ENCODE measurements at places on chromosomes 16 and 17.

DNA sequence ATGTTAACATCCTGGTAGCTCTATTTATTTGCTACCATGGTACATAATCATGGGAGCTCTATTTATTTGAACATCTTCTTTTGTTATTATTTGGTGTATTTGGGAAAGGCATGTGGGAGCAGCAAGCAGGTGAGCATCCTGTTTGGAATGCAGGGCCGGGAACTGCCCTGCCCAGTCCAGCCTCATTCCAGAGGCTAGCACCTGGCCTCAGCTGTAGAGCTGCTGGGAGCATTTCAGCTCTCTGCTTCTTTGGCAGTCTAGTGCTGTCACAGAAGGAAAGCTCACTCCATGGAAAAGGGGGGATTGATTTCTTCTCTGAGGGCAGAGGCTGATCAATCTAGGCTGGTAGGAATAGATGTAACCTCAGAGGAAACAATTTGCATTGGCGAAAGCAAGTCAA is 112.5 kb downstream of the WWOX start:
- DNase-seq = no peak

- no peak for DNase-seq
Measured at GRCh38 chr17:3474212-3474611, 1.6 kb upstream of the ASPA start.

- DNase-seq = no peak
Measured at GRCh38 chr17:52170963-52171572, 12.6 kb upstream of the CA10 start.

DNA sequence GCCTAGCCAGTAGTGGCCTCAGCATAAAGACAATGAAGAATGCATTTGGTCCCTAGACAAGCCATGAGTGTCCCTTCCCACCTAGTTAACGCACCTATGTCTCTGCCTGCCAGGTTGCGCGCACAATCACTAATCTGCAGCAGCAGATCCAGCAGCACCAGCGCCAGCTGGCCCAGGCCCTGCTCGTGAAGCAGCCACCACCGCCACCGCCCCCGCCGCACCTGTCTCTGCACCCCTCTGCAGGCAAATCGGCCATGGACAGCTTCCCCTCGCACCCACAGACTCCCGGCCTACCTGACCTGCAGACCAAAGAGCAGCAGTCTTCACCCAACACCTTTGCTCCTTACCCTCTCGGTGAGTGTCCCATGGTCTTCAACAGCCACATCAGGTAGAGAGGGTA is 41.8 kb downstream of the TMC6 start:
- DNase-seq = no peak

DNA sequence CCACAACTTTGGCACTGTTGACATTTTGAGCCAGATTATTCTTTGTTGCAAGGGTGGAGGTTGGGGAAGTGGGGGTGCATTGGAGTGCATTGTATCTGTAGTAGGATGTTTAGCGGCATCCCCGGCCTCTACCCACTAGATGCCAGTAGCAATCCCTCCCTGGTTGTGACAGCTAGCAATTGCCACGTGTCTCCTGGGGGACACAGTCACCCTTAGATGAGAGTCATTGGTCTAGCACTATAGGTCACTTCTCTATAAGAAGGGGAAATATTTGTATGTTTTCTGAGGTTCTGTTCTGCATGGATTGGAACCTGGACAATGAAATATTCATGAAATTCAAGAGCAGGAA is 32.4 kb downstream of the MSI2 start:
- DNase-seq = no peak

DNA sequence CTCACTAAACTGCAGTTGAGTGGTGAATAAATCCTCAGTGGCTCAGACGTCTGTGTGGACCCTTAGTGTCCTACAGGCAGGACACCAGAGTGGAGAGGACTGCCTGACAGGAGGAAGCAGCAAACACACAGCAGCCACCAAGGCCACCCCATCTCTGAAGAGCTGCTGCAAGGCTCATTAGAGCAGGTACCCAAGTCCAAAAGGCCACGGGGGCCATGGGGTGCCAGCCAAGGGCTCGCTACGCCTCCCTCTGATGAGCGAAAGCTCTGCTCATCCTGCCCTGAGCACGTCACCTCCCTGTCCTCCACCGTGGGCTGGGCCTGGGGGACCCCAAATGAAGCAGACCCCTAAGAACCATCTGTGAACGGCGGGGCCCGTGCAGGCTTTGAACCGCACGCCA is 70.1 kb upstream of the DOC2B start:
- no peak for DNase-seq

DNA sequence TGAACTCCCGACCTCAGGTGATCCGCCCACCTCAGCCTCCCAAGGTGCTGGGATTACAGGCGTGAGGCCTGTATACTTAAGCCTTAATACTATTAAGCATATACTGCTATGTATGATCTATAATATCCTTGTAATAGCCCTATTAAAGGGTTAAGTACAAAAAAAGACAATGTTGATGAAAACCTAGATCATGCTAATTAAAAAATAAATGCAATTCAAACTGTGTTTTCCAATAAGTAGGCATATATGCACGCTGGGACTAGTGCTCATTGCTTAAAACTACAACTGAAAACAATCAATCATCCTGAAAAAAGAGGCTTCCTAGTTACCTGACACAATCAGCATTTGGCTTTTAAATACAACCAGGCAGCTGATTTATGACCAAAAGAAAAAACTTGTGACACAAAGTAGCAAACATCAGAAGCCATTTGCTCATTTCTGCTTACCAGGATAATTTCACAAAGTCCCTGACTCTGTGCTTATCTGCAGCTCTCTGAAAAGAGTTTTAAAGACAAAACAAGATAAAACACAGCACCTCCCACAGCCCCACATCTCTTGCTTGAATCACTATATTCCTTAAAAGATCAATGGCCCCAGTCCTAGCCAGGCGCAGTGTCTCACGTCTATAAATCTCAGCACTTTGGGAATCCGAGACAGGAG is 11.1 kb downstream of the ZNF385C start:
- no peak for DNase-seq

DNA sequence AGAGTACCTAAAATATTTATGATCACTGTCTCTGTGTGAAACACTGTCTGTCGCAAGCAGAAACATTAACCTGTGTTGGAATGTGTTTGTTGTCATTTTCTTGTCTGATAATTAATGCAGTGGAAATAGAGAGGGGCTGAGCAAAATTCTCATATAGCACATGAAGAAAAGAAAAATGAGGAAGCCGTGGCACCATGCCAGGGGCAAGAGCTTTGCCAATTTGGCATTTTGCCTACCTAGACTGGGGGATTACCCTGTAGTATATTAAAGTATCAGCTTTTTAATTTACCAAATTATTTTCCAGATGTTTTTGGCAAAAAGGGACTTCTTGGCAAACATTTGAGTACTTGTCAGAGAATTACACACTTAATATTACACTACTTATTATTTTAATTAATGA is 1326.6 kb upstream of the GOT2 start:
- DNase-seq = no peak

GRCh38 chr16:67731753-67732095 is 12.6 kb upstream of the GFOD2 start:
- no peak for DNase-seq

- no peak for DNase-seq
Measured at GRCh38 chr16:457732-458400, 32.4 kb downstream of the RAB11FIP3 start.

DNA sequence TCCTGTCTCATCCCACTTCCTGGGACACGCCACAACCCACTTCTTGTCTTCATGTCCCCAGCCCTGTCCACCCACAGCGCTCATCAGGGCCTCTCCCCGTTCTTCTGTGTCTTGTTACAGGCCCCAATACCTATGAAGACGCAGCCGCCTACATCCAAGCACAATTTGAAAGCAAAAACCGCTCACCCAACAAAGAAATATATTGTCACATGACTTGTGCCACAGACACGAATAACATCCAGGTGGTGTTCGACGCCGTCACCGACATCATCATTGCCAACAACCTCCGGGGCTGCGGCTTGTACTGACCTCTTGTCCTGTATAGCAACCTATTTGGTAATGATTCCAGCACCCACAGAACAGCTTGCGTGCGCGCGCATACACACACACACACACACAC is 70.6 kb downstream of the AMFR start:
- peak; percentile 18 for DNase-seq

GRCh38 chr17:50100480-50100883 is 5.3 kb downstream of the PDK2 start:
- DNase-seq = no peak

DNA sequence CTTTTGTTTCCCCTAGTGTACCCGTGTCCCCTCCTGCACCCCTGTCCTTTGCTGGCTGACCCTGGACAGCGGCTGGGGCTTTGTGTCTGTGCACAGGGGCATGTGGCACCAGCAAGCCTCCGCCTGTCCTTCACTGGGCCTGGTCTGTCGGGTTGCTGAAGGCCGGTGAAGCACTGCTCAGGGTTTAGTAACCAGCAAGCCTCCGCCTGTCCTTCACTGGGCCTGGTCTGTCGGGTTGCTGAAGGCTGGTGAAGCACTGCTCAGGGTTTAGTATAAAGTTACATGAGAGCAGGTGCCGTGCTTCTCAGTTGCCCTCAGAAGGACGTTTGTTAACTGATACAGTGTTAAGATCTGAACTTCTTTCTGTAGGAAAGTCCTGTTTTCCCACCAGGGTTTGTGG is 33.8 kb downstream of the DEF8 start:
- no peak for DNase-seq

DNA sequence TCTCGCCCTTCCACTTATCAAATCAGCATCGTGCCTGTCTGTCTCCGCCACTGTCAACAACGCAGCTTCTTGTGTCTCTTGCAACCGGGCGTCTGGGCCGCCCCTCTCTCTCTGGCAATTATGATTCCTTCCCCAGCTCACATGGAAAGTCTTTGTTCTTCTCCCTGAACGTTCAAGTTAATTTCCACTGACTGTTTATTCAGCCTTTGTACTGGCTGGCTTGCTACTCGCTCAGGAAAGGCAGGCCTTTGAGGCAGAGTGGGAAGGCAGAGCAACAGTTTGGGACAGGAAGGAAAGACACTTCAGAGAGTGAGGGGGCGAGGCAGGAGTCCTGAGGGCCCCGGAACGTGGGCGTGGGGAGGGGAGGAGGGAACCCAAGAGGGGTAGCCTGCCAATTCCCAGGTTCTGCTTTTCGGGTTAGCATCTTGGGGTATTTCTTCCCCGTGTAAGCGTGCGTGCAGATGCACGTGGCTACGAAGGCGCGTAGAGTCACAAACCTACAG is 50.8 kb downstream of the AKAP1 start:
- DNase-seq = no peak

GRCh38 chr16:14629612-14629918 is 495 bp downstream of the PARN start:
- DNase-seq = no peak

GRCh38 chr16:53094013-53094630 is 39.3 kb downstream of the CHD9 start:
- DNase-seq = peak; percentile 29

GRCh38 chr17:17088541-17089525 is 46.6 kb downstream of the MPRIP start:
- DNase-seq = peak; percentile 27

DNA sequence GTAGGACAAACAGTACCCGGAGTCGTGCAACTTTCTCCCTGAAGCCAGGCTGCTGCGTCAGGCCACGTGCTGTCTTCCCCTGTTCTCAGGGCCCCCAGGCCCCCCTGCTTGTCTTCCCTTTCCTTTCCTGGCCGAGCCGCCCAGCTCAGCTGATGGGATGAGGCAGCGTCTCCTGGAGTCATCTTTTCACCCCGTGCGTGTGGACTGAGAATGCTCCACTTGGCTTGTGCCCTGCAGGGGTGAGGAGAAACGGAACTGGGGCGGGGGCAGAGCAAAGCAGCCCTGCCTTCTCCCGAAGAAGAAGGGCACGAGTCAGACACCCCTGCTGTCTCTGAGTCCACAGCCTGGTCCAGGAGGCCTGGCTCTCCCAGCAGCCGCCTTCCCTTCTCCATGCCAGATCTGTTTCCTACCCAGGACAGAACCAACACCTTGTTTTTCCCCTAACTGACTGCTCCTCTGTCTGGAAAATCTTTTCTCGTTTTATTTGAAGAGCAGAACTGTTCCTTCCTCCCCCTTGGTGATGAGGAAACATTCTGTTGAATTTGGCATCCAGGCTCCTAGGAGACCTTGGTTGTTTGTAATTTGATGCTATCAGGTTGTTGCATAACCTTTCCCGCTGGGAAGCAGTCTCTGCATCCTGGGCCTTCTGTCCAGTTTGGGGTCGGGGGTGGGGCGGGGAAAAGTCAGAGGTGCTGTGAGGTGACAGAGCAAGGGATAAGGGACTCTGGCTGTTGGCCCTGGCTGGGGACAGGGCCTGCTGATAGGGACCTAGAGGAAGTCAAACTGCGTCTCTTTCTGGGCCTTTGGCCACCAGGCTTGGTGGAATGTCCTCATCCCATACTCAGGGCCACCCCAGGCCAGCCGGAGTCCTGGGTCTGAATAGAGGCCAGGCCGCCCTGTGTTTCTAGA is 78.8 kb downstream of the WIPI1 start:
- no peak for DNase-seq

- DNase-seq = no peak
Measured at GRCh38 chr17:11565591-11565990, 32.7 kb upstream of the DNAH9 start.

GRCh38 chr16:25699069-25699468 is 7.3 kb downstream of the HS3ST4 start:
- no peak for DNase-seq

DNA sequence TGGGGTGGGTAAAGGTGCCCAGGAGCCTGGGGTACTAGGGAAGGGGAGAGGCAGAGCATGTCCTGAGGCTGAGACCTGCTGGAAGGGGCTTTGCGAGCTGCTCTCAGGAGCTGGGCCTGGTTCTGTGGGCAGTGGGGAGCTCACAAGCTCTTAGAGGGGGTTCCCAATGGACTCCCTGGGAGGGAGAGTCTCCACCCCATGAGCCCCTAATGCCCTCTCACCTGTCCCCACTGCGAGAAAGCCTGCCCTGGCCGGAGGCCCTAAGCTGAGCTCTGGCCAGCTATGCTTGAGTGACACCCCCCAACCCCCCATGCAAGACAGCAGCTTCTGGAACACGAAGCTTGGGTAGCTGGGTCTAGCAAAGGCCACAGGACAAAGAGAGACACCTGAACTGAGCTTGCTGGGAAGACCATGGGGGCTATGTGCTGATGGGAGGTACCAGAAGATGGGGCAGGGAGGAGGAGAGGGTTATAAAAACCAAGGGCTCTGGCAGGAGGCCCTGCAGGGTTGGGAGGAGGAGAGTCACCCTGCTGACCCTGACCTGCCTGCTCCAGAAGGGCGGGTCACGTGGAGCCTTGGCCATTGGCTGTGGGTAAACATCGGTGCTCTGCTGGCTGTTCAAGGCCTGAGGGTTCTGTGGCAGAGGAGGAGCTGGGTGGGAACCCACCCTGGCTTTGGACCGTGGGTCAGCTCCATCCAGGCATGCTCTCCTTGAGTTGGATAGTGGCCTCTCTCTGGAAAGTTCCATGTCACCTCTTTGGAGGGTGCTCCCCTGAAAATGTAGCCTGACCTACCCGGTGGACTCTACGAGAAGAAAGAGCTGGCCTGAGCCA is 106.7 kb downstream of the RAB11FIP4 start:
- no peak for DNase-seq

GRCh38 chr16:77732241-77732946 is 10.1 kb downstream of the NUDT7 start:
- DNase-seq = no peak

GRCh38 chr17:40730970-40731369 is 24.2 kb downstream of the KRT25 start:
- no peak for DNase-seq

- DNase-seq = no peak
Measured at GRCh38 chr17:67491681-67492024, 114.6 kb downstream of the PITPNC1 start.

GRCh38 chr17:44677136-44677535 is 12.4 kb downstream of the CCDC43 start:
- DNase-seq = no peak

- DNase-seq = no peak
Measured at GRCh38 chr17:76570877-76571471, 14.7 kb downstream of the ST6GALNAC2 start.
